ENCODE measurements at places on chromosomes 3 and 15.

DNA sequence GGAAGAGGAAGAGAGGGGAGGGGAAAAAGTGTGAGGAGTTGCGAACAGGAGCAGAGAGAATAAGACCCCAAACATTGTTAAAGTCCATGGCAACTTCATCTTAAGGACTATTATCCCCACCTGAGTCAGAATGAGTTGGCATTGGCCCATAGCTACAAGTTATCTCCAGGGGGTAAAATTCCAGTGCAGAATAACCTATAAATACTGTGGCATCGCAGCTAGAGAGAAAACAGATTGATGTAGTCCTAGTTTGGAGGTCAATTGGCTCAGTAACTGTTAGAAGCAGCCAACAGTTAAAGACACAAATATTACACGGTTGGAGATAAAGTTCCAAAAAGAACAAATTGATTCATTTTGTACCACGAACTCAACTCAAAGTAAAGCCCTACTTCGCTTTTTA, 313.9 kb upstream of the CCDC54 start:
- no peak for DNase-seq

- DNase-seq = no peak
Observed at GRCh38 chr15:91821458-91821857, 32.0 kb upstream of the SLCO3A1 start.

DNA sequence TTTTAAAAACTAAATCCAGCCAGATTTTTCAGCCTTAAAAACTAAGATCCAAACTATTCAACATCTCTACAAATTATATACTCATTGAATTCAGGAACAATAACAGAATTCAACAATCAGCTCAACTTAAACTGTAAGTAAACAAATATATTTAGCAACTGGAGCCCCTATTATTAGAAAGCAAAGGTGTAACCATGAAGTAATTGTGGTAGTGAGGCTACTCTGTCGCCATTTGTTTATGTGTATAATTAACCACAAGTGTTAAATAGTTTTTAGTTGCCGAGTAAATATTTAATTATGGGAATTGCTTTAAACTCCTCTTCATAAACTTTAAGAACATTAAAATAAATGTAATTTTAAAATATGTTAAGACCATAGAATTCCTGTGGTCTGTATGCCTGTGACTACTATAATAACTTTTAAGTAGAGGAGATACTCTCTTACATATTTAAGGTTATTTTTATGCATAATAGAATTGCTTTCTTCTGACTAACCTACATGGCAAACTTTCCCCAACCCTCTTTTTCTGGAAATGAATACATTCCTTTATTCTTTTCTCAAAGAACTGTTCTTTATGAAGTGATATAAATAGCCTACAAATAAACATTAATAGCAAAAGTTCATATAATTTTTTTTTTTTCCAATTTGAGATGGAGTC, 51.2 kb downstream of the MFN1 start:
- no peak for DNase-seq

DNA sequence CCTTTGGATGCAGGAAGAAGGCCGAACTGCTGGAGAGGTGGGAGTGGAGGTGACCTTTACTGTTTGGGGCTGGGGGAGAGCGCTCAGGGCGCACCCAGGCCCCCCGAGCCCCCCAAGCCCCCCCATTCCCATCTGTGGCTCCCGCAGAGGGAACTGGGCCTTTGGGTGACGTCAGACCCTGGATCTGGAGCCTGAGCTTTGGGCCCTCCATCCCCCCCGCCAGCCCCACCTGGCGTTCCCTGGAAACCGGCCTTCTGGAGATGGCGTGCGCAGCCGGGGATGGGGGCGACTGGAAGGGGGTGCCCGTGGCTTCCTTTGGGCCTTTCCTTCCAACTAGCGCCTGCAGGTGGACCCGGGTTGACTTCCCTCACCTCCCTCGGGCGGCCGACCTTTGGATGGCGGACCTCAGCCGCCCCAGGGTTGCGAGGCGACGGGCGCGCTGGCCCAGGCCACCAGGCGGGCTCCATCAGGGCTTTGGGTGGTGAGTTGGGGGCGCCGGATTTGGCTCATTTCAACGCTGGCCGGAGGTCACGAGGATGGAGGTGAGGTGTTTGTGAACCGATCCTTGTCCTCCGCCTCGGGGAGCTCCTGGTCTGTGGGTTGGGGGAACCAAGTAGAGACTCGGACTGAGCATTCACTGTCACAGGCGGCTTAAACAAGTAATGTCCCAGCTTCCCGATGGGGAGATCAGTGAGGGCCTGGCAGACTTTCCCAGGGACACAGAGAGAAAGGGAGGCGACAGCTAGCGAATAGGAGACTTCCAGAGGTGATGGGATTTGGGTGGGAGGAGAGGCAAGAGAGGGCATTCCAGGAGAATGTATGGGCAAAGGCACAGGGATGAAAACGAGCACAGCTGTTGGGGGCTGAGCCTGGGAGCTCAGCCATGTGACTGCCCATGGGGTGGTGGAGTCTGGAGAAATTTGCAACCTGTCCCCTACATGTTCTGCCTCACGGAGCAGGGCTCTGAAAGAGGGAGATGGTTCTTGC, 709 bp downstream of the SCAMP5 start:
- peak; percentile 50 for DNase-seq

- no peak for DNase-seq
Observed at GRCh38 chr15:94294556-94294955, 63.2 kb downstream of the MCTP2 start.

DNA sequence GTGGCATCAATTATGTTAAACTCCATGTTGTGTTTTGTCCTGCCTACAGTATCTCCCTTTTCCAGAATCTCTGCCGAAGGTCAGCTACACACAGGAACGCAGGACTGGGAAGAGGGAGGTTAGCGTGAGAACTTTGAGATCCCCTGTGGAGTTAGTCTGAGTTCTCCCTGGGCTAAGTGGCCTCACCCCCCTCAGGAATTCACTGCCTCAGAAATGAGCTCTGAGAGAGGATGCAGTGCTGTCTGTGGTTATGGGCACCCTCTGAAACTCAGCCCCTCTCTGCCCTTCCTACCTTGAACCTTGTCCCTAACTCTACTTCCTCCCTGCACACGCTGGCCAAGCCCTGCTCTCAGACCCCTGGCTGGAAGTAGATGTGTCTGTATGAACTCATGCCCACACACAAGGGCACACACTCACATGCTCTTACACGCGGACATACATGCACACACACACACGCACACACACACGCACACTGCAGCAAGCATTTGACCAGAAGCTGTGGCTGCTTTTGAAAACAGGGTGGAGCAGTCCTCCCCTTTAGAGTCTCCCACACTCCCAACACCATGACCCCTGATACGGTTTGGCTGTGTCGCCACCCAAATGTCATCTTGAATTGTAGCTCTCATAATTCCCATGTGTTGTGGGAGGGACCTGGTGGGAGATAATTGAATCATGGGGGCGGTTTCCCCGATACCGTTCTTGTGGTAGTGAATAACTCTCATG, 5.3 kb upstream of the VIPR1 start:
- DNase-seq = peak; percentile 40

DNA sequence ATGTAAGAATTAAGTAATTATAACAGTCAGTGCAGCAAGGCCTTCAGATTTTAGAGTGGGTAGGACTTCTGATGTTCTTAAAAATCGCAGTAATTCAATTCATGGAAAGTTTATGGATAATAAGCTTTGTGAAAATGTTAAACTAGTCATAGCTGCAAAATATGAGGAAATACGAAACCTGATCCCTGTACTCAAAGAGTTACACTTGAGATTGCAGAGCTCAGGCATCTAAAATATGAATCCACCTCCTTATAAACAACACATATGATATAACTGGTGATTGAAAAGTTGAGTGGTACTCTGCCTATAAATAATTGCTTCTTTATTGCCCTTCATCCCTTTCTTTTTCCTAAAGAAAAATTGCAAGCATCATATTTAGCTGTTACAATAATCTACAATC, 473.3 kb downstream of the OTOL1 start:
- DNase-seq = no peak

- peak; percentile 47 for DNase-seq
Observed at GRCh38 chr3:169980055-169980454, 13.4 kb downstream of the SEC62 start.

GRCh38 chr3:43497905-43498365, 123.9 kb downstream of the ANO10 start:
- no peak for DNase-seq

Data from HepG2 (cell line).